AG10803 (cell line): ENCODE measurements at places on chromosomes 7 and 10.

DNA sequence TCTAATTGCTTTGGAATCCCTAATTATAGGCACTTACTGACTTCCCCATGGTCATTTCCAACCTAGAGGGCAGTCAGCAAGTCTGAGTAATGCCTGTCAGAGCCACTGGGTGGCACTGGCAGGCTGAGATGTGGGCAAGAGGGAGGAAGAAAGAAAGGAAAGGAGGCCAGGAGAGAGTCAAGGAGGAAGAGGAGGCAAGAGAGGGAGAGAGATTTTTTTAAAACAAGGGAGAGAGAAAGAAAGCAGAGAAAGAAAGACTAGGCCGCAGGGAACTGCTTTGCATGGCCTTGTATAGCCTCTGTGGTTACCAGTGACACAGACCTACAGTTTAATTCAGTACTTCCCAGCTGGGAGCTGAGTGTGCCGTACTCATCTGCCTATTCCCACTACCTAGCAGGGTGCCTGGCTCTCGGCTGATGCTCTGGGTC lies 210.4 kb upstream of the ADO start:
- DNase-seq = peak; percentile 66

DNA sequence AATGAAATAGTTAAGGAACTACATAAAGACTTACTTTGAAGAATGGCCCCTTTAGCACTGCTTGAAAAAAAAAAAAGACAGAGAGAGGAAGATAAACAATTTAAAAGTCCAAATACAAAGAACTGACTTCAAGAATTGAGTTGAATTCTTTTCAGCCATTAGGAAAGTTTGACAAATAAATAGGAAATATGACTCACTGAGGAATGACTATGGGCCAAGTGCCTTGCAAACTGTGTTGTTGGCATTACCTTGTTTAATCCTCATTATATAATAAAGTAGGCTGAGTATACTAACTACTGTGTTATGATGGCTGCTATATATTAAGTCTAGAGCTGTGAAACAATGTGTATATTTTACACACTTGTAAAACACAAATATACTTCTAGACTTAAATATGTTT lies 151.1 kb downstream of the ELMO1 start:
- DNase-seq = no peak

GRCh38 chr7:20735346-20736065 lies 51.2 kb downstream of the SP8 start:
- no peak for DNase-seq

DNA sequence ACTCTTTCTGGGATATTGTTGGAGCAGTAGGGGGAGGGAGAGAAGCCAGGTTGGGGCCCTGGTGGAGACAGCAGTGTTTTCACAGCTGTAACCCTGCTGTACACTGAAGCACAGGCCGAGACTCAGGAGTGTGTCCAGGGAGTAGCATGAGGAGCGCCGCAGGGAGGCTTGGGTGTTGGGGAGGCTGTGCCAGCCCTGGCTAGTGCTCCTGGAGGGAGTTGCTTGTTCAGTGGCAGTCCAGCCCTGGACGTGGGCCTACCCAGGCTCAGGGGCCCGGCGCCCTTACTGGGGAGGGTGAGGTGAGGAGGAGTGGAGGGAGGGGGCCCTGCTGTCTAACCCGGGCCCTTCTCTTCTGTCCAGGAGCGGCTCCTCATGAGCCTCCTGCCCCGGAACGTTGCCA lies 35.9 kb downstream of the ADCY1 start:
- DNase-seq = no peak

DNA sequence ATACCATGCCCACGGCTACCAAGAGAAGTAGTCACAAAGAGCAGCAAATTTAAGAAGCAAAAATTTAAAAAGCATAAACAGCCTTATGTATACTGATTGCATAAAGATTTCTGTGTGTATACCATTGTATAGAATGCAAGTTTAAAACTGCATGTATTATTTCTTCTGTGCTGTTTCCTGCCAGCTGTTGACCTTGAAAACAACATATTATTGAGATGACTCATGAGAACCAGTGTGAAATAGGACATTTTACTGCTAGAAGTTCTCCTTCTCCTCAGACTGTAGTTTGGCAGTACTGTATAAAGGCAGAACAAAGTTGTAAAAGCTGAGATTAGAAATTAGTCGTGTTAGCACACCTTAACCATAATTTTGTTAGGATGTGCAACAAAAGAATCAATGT lies 42.3 kb upstream of the SGCE start:
- DNase-seq = peak; percentile 80

- DNase-seq = no peak
Observed at GRCh38 chr7:64602518-64602917, 39.6 kb upstream of the ZNF680 start.

DNA sequence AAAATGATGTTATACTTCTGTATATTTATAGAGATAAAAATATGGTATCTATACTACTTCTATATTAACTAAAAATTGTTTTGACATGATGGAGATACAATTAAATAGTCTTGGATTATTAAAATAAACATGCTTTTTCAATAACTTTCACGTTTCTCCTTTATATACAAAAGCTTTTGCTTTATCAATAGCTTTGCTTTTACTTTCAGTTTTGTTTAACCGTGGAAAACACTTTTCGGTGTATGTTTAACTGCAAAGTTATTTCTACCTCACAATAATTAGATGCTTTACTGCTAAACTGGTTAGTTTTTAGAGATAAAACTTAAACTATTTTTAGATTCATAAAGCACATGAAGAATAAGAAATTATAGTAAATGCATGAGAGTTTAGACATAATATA lies 432.1 kb upstream of the PCDH15 start:
- no peak for DNase-seq

DNA sequence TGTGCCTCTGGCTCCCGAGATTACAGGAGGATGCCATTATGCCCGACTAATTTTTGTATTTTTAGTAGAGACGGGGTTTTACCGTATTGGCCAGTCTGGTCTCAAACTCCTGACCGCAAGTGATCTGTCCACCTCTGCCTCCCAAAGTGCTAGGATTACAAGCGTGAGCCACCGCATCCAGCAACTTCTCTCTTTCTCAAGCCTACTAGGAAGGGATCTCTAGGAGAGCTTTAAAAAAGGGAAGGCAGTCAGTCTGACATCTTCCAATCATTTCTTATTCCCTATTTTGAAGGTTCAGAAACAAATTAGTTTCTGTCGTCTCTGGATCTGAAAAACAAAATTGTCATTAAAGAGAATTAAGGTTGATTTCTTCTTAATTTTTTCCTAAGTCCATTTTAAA lies 2.5 kb upstream of the TMEM26 start:
- DNase-seq = no peak

- DNase-seq = peak; percentile 34
Observed at GRCh38 chr7:2523941-2524807, 4.6 kb downstream of the LFNG start.

GRCh38 chr7:17239683-17240521 lies 58.5 kb upstream of the AHR start:
- DNase-seq = peak; percentile 40

DNA sequence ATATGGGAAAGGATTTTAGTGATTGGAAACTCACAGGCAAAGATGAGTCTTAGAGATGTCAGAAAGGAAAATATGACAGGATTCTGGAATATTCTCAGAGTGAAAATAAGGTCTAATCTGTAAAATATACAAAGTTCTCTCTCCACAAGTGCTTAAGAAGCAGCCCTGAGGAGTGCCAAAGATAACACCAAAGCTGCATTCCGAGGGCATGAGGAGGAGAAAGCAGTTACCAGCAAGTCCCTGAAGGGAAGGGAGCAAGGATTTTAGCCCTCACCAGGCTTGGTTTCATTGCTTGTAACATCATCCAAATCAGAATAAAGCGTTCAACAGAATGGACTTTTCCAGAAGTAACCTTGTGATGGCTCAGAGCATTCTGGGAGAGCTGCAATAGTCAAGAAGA lies 31.4 kb upstream of the DLX6 start:
- DNase-seq = peak; percentile 30

- no peak for DNase-seq
Observed at GRCh38 chr7:60706-61105, 131.7 kb upstream of the FAM20C start.

DNA sequence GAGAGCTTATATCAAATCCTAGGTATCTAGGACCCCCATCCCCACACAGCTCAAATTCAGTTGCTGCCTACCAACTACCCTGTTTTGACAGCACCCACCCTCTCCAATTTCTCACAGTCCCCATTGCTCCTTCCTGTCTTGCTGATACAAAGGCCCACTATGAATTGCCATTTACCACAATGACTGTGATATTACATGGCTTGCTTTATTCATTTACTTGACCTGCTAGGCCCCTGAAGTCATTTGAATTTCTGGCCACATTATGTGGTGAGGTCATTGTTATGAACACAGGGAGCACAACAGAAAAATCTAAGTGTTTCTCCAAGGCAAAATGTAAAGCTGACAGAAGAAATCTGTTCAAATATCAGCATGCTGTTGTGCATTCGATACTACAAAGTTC lies 101.4 kb downstream of the PPP1R17 start:
- no peak for DNase-seq

- no peak for DNase-seq
Observed at GRCh38 chr7:94973844-94974243, 66.5 kb downstream of the PPP1R9A start.

DNA sequence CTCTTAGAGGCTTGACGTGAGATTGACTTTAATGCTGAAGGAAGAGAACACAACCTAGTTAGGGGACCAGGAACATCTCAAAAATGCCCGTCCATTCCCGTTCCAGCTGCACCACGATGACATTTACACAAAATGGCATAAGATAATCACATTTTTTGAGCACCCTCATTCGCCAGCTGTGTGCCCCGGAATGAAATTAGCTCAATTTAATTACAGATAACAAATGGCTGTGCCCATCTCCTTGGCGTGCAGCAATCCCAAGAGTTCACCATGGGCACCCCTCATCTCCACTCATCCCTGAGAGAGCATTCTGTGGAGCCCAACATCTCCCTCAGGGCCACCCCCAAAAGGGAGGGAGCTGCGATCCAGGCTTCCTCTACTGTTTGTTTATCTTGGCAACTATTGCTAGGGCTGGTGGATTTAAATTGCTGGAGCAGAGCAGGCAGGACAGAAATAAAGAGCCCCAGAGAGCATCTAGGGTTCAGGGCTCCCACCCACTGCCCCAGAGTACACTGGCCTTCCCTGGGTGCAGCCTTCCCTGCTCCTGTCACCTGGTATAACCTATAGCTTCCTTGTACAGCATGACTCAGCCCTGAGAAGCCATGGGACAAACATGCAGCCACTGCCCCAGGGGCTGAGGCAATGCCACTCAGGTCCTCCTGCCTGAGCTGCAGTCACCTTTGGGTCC lies 263.5 kb downstream of the ZEB1 start:
- peak; percentile 25 for DNase-seq
